Fibroblast of skin of back (primary cell): ENCODE measurements at places on chromosomes 16 and 17.

- peak; percentile 64 for DNase-seq
These were observed 59.8 kb upstream of the ARL4D start for GRCh38 chr17:43338886-43339516.

- peak; percentile 97 for DNase-seq
These were observed 426.0 kb upstream of the CDH11 start for GRCh38 chr16:65547772-65548446.

- DNase-seq, result no peak
These were observed 7.3 kb downstream of the GNA13 start for GRCh38 chr17:65049085-65049756.

- peak; percentile 79 for DNase-seq
These were observed 41.5 kb upstream of the MED9 start for GRCh38 chr17:17435323-17435722.

GRCh38 chr16:56946767-56947603 lies 14.8 kb upstream of the CETP start:
- no peak for DNase-seq

- DNase-seq, result no peak
These were observed 363 bp downstream of the KARS1 start for GRCh38 chr16:75647112-75647491.

DNA sequence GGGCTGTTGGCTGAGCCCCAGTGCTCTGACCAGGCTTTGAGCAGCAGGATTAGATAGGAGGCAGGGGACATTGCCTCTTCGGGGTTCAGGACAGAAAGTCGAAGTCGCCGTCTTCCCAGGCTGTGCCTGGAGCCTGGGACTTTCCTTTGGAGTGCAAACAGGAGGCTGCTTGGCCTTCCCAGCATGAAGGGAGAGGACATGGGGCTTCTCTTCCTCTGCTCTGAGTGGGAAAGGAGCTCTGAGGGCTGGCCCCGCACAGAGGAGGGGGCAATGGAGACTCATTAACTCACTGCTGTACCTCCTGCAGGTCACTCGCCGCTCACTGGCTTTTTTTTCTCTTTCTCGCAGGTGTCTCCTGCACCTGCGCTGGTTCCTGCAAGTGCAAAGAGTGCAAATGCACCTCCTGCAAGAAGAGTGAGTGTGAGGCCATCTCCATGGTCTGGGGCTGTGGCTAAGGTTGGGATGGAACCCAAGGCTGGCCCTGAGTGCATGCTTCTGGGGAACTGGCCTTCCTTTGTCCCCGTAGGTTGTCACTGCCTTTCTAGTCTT lies 642 bp downstream of the MT1F start:
- no peak for DNase-seq

GRCh38 chr16:52450916-52451315 lies 96.0 kb downstream of the TOX3 start:
- no peak for DNase-seq

DNA sequence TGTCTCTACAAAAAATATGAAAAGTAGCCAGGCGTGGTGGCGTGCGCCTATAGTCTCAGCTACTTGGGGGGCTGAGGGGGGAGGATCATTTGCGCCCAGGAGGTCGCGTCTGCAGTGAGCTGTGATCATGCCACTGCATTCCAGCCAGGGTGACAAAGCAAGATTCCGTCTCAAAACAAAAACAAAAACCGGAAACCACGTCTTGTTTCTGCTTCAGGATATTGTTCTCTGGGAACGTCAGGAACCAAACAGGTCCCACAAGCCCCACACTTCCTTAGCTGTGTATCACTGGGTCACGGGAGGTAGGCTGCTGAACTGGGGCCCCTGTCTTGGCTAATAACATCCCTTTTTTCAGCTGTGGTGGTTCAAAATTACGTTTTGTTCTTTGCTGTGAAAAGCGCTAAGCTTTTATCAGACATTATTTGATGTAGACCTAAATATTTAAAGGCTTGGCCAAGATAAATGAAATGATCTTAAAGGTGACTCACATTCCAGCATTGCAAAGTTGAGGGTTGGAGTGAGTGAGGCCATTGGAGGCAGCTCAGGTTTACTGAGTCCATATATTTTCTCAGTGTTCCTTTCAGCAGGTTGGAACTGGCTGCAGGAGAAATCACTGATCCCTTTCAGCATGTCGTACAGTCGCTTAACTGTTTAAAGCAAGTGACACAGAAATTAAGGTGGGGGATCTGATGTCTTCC lies 16.4 kb upstream of the SEC14L1 start:
- peak; percentile 92 for DNase-seq

- DNase-seq, result no peak
These were observed 4.7 kb downstream of the DNAH17 start for GRCh38 chr17:78572239-78573205.

GRCh38 chr17:36128411-36128978 lies 24.9 kb downstream of the CCL4 start:
- peak; percentile 9 for DNase-seq

GRCh38 chr16:19858340-19859018 lies 26.2 kb downstream of the GPRC5B start:
- no peak for DNase-seq

DNA sequence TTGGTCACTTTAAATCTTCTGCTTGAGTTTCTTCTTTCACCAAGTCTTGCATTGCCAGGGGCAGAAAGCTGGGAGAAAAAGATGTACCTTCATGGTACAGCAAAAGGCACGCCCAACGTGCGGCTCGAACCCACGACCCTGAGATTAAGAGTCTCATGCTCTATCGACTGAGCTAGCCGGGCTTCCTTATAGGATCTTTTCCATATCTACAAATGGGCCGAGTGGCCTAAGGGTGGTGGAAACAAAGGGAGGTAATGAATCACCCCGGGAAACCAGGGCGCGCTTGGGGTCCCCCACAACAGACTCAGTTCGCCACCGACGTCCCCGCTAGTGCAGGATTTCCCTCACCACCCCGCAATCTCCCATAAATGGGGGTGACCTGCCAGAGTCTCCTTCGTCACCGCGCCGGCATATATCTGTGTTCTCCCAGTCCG lies 7.5 kb upstream of the OR1F1 start:
- DNase-seq, result peak; percentile 26

DNA sequence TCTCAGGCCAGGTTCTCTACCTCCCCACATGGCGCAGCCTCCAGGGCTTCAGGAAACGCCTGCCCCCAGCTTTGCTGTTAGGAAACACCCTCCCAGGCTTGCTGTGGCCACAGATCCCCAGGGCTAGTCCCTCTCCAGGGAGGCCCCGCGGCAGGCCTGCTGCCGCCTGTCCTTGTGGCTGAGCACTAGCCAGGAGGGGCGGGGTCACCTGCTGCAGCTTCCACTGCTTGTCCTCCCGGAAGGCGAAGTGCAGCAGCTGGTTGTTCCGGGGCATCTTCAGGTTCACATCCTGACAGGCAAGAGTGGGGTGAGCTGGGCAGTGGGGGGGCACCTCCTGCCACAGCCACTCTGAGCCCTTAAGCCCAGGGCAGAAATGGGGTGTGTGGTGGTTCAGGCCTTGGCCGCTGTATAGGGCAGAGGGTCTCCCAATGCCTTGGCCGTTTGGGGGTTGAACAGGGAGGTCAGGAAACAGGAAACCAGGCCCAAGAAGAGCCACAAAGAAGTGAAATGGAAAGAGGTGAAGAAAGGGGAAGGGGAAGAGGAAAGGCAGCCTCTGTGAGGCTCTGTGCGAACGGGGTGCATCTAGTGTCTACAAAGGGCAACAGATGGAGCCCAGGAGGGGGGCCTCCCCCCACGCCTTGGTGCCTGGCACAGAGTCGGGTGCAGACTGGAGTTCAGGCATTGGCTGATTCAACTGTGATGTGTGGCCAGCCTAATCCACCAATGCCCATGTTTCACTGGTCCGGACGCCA lies 2.0 kb downstream of the ROGDI start:
- DNase-seq, result no peak

- DNase-seq, result no peak
These were observed 406.8 kb downstream of the UTP18 start for GRCh38 chr17:51666971-51667705.

DNA sequence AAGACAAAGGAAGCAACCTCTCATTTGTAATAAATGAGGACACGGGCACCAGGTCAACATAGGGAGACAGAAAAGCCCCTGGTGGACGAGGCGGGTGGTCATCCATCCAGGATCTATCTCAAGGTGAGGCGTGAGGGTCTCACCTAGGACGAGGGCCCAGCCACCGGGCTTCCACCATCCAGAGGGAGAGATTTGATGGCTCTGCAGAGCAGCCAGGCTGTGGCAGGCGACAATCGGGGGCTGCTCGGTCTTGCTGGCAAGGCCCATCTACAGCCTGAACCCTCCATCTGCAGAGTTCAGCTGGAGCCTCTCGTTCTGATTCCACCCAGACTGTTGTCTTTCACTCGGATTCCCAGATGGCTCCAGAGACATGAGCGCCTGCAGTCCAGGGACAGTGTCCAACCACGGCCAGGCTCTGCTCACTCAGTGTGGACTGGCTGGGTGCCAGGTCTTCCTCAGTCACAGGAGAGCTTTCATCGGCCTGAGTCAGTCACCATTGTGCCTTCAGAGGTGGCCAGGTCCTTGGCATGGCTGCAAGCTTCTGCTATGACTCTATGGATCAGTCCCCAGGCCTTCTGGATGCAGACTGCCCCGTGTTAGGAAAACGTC lies 5.9 kb downstream of the LITAFD start:
- peak; percentile 70 for DNase-seq

- DNase-seq, result no peak
These were observed 186.4 kb downstream of the SEC14L1 start for GRCh38 chr17:77327181-77327565.

GRCh38 chr16:27798241-27798640 lies 248.3 kb downstream of the KATNIP start:
- DNase-seq, result no peak

- DNase-seq, result no peak
These were observed 57.1 kb downstream of the ENGASE start for GRCh38 chr17:79131701-79132100.

GRCh38 chr16:9072806-9073341 lies 18.6 kb upstream of the HAPSTR1 start:
- peak; percentile 75 for DNase-seq

DNA sequence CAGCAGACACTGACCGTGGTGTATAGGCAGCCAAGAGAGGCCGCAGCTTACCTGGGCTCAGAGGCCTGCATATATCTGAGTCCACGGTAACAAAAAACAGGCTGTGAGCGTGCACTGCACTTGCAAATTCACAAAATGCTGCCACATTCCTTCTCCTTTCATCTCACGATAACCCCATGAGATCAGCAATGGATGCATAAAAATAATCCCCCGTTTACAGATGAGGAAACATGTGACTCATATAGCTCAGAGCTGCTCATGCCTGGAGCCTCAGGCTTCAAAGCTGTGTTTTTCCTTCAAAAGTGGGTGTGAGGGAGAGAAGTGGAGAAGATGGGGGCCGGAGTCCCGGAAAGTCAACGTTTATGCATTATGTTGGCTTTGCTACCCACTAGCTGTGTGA lies 118.3 kb upstream of the FOXF1 start:
- DNase-seq, result peak; percentile 66

- DNase-seq, result no peak
These were observed 31.0 kb downstream of the CCT6B start for GRCh38 chr17:34930283-34930682.

DNA sequence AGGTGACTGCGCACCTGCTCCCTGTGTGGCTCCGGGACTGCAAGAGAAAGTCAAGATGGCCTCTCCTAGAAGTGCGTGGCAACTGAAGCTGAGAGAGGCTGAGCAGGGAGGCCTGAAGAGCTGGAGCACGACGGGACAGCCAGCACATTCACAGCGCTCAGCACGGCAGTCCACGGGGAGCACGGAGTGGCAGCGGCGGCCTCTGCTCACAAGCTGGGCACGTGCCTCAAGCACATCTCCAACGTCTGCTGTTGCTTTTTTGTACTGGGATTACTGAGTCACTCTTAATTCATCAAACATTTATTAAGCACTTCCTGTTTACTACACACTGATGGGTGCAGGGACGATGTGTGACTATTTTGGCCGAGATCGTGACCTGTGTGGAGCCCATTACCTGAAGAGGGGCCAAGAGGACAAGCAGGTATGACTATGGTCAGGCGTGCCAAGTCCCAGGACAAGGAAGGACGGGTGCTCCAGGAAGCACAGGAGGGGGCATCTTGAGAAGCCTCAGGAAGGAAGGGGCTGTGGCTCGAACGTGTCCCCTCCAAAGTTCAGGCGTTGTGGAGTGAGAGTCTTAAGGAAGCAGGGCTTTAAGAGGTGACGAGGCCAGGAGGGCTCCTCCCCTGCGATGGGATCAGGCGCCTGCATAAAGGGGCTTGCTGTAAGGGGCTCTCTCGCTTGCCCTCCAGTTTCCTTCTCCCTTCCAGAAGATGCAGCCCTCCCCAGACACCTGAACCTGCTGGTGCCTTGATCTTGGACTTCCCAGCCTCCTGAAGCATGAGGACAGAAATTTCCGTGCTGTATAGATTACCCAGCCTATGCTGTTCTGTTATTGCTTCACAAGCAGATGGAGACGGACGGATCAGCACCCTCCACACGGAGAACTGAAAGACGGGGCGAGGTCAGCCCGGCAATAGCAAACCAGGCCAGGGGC lies 105.8 kb downstream of the ADCY9 start:
- DNase-seq, result no peak

DNA sequence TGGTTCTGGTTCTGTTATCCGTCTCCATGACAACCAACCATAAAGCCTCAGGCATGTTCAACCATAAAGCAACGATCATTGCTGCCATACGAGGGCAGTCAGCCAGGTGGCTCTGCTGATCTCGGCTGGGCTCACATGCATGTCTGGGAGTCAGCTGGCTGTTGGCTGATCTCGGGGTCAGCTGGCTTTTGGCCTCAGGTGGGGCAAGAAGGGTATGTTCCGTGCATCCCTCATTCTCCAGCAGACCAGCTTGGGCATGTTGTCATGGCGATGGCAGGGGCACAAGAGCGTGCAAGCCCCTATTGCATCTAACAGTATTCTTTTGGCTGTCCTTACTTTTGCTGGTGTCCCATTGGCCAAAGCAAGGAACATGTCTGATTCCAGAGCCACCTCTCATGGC lies 86.2 kb downstream of the ABCC6 start:
- DNase-seq, result no peak

GRCh38 chr17:38676706-38677504 lies 2.1 kb upstream of the EPOP start:
- DNase-seq, result peak; percentile 86
